Activated CD8-positive, alpha-beta memory T cell treated with anti-CD3 and anti-CD28 coated beads for 4 hours (primary cell): ENCODE measurements at places on chromosomes 5 and 9.

- no peak for DNase-seq
Observed at GRCh38 chr9:135077497-135078200, 9.8 kb upstream of the OLFM1 start.

- DNase-seq = no peak
Observed at GRCh38 chr5:9265441-9266287, 280.2 kb downstream of the SEMA5A start.

DNA sequence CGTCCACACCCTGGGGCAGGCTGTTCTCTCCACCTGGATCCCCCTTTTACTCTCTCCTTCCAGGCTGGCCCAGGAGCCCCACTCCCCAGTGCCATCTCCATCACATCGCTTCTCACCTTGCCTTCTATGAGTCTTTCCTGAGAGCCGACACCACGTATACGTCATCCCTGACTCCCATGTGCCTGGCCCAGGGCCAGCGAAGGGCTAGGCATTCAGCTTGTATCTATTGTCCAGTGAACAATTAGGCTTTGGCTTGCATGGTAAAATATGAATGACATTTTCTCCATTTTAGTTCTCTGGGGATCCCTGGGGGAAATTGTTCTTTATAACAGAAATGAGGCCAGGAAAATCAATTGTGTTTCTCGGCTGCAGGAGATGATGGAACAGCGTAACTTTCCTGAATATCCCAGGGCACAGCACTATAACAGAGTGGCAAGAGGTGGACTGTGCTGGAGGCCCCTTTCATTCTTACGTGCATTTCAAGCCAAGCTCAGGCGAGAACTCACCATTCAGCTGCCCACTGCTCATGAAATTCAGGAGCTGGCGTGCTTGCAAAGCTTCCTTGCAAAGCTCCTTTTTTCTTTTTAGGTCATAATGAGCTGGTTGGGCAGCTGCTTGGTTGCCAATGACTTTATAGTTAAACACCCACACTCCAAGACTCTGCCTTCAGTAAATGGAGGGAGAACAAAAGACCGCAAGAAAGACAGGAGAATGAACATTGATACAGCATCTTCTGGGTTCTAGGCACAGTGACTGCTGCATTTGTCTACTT, 37.7 kb downstream of the NSG2 start:
- DNase-seq = no peak

GRCh38 chr9:92514635-92515034, 21.2 kb downstream of the ECM2 start:
- no peak for DNase-seq

- DNase-seq = no peak
Observed at GRCh38 chr5:173882632-173883031, 5.5 kb upstream of the CPEB4 start.

GRCh38 chr9:7315116-7315515, 484.5 kb downstream of the DMAC1 start:
- DNase-seq = no peak
